KBM-7 (cell line): ENCODE measurements at places on chromosomes 5 and 9.

DNA sequence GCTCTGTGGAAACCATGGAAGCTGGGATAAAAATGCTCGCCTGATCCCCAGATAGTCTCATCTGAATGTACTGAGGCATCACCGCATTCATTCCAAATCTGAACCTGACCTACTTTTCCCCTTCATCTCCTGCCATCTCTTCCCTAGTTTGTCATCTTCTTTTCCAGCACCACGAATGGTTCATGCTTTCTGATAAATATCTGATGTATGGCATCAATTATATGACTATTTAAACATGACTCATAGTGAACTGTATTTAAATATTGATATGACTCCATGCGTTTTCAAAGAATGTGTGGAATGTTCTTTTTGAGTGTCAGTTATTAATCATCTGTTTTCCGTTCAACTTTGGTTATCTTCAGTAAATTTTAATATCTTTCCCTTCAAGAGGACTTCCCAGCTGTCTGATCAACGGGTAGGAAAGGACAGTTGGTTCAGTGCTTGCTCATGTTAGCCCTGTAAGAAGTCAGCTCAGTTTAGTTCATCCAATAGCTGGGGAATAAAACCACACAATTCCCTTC, 21.1 kb downstream of the BASP1 start:
- no peak for DNase-seq

DNA sequence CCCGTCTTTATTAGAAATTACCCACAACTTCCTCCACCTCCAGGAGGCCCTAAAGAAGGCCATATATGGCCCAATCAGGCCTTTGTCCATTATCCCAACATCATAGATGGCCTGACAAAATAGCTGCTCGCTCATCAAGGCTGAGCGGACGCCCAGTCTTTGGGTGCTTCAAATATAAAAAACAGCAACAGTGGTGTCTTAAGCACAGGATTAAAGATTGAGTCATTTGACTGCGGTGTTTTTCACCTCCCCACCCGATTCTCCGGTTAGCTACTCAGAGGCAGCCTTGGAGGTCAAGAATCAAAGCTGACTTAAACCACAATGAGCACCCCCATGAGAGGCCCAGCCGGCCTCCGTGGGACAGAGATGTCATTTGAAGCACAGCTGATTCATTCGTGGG, 18.8 kb downstream of the S1PR3 start:
- DNase-seq: no peak

DNA sequence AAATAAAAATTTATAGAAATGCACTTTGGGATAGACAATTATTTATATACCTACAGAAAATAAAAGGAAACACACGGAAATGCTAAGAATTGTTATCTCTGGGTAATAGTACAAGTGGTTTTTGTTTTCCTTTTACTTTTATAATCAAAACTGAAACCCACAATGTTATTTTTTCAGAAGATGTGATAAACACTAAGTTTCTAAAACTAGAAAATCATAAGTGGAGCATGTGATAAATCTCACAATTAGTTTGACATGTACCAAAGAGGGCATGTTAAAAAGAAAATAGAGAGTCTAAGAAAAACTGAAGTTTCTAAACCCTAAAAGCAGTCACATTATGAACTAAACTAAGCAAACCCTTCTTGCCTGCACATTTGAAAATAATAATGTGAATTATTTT, 61.1 kb downstream of the OXCT1 start:
- no peak for DNase-seq

- DNase-seq: no peak
Observed at GRCh38 chr9:124975131-124975530, 34.2 kb upstream of the GOLGA1 start.

DNA sequence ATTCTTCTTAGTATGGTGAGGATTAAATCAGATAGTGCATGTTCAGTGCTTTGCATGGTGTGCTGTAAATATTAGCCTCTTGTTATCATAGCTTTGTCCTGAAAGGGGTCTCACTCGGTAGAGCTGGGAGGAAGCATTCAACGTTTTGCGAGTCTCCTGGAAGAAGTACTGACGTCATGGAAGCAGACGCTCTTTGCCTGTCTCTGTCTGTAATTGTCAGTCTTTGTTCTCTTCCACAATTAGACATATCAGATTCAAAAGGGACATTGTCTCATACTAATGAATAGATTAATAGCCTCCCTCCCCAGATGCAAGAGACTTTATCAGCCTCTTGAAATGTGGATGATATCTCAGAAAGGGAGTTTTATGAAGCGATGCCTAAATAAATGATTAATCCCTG, 91.8 kb upstream of the CXCL14 start:
- DNase-seq: no peak

DNA sequence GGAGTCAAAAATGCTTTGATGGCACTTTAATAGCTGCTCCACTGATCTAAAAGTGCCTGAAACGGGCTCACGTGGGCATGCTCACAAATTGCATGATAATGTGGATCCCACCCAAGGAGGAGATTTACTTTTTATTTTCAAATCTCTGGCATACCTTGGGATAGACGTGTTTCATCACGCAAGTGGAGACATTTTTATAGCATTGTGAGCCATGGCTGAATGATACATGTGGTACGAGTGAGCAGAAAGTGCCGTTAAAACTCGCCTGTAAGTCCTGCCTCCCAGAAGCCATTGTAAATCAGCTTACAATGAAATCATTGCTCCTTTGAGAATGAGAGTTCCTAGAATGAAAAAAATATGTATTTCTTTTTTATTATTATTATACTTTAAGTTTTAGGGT, 514.7 kb downstream of the MAT2B start:
- DNase-seq: no peak

DNA sequence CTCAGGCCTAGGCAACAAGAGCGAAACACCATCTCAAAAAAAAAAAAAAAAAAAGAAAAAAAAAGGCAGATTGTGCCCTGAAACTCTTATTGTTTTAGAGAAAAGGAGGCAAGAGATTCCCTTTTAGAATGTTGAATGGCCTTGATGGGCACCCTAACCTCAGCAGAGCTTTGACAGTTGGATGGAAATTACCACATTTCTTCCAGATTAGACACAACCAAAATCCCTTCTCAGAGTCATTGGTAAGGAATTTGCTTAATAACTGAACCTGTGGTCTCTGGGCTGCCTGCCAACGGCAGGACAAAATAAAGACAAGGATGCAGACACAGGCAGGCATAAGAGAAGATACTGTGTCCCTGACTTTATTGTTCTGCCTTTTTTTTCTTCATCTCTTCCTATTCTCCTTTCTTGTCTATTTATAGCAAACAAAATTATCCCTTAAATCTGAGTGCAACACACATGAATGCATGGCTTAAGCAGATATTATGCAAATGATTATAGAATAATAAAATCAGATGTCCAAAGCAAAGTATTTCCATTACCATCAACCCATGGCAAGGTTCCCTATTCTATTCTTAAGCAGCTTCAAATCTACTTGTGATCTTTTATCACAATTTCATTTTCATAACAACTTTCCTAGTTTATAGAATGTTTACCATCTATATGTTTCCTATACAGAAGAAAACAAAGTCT, 37.3 kb upstream of the TRIO start:
- no peak for DNase-seq

GRCh38 chr9:89484475-89485404, 13.2 kb downstream of the SEMA4D start:
- no peak for DNase-seq

DNA sequence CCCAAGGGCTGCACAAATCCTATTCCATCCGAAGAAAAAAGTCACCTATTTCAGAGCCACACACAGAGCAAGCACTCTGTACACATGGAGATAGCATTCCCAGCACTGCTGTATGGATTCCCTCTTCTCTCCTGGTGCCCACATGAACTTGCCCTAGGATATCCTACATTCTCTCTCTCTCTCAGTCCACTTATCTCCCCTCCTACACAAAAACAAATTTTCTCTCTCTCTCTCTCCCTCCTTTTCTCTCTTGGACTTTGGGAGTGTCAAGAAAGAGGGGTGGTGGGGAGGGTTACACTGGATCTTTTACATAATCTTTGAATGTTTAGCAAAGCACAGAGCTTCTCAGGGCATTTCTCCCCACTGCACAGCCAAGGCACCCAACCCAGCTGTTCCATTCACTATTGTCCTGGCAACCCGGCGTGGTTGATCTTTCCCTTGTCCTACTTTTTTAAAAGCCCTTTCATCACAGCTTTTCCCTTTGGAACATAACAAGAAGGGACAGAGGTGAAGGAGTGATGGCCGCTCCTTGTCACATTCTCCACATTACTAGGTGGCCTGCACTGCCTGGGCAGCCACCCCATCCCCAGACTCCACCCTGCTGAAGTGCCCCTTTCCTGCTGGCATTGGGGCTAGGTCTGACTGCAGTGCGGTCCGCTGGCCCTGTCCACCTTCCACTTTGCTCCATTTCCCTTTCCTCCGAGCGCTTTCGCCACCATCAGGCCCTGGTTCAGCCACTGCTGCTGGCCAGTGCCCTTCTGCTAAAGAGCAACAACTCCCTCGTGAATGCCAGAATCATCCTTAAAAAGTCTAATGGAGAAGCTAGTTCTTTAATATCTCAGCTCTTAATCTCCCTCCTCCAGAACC, 22.2 kb upstream of the SLC1A3 start:
- DNase-seq: no peak

- no peak for DNase-seq
Observed at GRCh38 chr5:34055667-34056066, 12.7 kb upstream of the C1QTNF3 start.

DNA sequence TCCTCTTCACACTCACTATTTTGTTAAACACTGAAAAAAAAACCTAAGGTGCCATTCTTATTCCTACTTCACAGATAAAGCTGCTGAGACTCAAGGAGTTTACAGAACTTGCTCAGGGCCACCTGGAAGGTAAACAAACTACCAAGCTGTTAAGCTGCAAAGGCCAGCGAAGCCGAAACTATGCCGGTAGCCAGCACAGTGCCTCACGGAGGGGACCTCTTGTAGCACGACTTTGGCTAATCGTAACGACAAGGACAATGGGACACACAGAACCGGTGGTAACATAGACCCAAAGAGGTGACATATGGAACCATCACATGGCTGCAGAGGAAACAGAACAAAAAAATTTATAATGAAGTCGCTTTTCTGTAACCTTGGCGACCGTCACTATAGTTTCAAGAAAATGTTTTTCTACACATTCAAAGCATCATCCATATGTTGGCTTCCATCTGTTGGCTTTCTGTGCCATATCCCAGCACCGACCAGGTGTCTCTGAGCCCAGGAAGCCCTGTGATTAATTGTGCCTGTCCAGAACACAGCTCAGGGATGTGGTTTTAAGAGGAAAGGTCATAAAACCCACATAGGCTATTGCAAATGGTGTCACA, 60.3 kb downstream of the S1PR3 start:
- no peak for DNase-seq

GRCh38 chr9:87749335-87750035, 23.6 kb downstream of the CTSL start:
- DNase-seq: no peak

DNA sequence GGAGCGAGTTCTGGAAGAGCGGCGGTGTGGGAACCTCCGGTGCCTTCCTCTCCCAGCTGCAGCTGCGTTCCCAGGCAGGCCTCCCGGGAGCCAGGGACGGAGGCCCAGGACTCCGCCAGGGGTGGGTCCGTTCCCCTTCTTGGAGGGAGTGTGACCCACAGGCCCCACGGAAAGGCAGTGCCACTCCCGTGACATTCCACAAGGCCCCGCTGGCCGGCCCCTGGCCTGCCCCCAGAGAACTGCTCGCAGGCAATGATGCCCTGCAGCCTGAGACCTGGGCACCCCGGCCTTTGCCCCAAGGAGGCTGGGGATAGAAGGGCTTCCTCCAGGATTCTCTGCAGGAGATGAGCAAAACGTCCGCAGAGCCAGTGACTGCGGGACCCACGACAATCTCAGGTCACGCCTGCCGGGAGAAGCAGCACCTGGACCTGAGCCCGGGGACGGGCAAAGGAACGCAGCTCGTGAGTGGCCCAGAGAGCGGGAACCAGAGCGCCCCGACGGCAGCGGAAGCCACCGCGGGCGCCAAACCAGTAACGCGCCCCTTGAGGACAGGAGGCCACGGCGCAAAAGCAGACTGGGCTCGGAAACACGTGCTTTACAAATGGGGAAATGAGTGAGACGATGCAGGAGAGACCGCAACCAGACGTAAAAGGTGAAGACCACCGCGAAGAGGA, 9.3 kb downstream of the OBP2B start:
- DNase-seq: no peak

DNA sequence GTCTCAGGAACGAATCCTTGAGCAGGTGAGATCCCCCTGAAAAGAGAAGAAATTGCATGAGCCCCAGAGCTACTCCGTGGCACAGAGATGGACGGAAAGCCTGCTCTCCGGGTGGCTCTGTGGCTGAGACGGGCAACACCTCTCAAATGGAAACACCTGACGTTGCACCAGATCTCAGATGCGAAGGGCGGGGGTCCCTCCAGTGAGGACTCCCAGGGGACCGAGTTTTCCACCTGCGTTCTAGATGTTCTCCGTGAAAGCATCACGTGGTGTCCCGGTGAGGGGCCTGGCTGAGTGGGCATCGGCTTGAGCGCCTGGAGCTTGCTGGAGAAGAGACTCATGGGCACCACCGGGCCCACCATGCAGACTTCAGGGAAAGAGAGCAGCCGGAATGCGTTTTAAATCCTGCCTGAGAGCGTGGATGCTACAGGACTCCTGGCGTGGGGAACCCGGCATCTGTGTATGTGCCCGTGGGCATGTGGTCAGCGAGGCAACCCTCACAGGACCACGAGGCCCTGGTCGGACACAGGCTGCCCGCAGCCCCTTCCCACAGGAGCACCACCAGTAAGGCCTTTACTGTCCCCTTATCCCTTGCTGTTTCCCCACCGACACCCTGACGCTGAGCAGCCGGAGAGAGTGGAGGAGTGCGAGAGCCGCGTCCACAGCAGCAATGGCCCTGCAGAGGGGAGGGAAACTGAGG, 378.4 kb upstream of the IRX4 start:
- DNase-seq: no peak

DNA sequence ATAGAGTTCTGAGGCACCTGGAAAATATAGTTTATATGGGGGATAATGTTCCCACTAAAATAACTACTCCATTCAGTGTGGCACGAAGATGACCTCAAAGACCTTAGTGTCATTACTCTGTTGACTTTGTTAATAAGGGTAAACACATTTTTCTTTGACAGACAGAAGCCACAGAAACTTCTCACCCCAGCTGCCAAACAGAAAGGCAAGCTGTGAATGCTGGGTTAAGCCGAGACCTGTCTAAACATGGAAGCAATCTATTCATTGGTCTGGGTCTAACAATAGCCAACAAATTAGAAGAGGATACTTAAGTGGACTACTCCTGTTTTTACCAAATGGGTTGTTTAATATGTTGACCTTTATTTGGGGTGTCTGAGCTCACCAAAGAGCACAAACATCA, 171.4 kb downstream of the TLE1 start:
- no peak for DNase-seq

DNA sequence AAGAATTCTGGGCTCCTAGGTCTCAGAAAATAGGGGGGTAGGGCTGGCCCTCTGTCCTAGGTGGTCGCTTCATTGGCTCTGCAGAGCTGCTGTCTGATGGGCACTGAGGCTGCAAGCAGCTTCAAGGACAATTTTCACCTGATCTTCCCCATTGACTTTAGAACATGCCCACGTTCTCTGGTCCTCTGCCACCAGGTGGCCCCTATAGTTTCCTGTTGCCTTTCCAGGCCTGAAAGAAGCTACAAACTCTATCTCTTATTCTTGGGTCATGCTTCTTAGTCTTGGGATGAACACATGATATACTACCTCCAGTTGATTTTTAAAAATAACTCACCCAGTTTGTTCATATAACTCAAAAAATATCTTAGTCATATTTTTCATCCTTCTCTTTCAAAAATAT, 26.3 kb downstream of the SPZ1 start:
- peak; percentile 41 for DNase-seq

GRCh38 chr5:133049726-133050048, 2.1 kb upstream of the HSPA4 start:
- DNase-seq: no peak
